Ureter (tissue), 1 donor: ENCODE measurements at places on chromosomes 11 and 22.
A peak's percentile ranks its signal among the peaks of the same experiment; 100 is the strongest.

GRCh38 chr11:15806217-15806616 is 550.1 kb downstream of the SOX6 start:
- DNase-seq, result no peak

DNA sequence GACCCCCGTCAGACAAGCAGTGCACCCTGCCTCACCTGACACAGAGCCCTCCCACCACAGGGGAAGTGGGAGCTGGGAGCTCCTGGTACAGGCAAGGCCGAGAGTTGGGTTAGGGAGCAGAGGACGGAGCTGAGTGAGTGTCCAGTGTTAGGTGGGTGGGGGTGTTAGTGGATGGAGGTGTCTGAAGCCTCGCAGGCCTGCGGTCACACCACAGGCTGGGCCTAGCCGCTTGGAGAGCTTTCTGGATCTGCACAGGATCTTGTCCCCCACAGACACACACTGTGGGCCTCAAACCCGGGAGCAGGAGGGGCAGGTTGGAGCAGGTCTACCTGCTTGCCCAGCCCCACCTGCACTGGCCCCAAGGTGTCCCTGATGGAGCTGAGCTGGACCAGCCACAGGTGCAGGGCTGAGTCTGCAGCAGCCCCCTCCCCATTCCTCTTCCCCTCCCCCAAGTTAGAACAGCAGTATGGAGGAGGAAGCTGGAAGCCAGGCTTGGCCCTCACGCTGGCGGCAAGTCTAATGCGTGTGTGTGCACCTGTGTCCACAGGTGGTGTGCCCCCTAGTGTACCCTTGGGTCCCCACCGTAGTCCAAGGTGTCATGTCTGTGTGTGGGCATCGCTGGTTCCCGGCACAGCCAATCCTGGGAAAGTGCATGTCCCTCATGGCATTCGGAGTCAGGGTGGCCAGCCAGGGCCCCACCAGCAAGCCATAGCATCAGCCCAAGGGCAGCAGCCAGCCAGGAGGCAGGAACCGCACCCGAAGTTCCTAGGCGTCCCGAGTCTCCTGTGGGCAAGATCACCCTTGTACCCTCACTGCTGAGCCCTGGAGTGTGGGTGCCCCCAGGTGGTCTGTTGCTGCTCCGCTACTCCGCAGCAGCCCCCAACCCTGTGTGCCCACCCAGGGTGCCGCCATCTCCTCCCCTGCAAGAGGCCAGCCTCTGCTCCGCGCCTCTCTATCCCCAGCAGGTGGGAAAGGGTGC is 2.0 kb upstream of the GATD1 start:
- DNase-seq, result no peak

- DNase-seq, result no peak
These were observed 73.5 kb downstream of the SC5D start for GRCh38 chr11:121366038-121366437.

- no peak for DNase-seq
These were observed 5.4 kb upstream of the VPS51 start for GRCh38 chr11:65090628-65091027.

DNA sequence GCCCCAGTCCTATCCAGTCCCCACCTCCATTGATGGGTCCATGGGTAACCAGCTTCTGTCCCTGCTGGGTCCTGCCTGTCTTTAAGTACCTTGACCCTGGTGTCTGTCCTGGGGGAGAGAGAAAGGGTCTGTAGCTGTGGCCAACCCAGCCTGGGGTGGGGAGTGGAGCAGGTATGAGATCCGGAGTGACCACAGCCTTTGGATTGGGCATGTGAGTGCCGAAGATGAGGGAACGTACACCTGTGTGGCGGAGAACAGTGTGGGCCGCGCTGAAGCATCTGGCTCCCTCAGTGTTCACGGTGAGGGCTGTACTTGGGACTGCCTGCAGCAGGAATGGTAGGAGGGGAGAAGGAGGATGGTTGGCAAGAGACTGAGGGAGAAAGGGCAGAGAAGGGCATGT is 5.2 kb downstream of the ROBO3 start:
- no peak for DNase-seq

DNA sequence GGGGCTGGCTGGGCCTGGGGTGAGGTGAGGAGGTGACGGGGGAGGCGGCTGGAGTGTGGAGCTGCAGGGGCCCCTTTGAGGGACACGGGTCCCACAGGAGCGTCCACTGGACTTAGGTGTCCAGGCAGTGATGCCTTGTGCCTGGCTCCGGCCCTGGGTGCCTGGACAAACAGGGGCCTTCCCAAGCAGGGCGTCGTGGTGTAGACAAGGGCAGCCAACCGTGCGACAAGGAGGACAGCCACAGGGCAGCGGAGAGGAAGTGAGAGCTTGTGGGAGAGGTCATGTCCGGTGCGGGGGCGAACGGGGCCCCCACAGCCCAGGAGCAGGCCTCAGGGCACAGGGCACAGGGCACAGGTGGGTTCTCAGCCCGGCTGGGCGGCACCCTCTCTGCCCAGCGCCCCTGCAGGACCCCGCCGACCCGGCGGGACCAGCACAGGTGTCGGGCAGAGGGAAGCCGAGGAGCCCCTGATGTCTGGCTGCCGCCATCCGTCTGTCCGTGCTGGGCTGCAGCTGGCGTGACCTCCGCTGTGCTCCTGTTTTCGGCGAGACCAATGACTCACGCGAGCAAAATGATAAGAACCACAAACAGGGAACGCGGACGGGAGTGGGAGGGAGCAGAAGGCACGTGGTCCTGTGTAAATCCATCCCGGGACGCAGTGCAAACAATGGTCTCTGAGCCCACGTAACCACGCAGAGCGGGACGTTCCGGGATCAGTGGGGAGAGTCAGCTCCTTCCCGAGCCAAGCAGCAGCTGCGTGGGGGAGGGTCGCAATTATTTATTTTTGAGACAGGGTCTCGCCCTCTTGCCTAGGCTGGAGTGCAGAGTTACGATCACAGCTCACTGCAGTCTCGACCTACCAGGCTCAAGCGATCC is 49.1 kb upstream of the A4GALT start:
- peak; percentile 83 for DNase-seq

- DNase-seq, result peak; percentile 62
These were observed at the start of gene PAMR1 for GRCh38 chr11:35525501-35526175. Gene PAMR1, minus strand, starts transcription at chr11:35525616. Its CDS starts 31 bp downstream, at chr11:35525585.

- no peak for DNase-seq
These were observed 73.0 kb upstream of the VPREB1 start for GRCh38 chr22:22171357-22172218.

- DNase-seq, result no peak
These were observed 44.9 kb downstream of the OSBPL5 start for GRCh38 chr11:3120071-3120792.

- DNase-seq, result no peak
These were observed 5.9 kb downstream of the ACP2 start for GRCh38 chr11:47242596-47243192.

GRCh38 chr22:44439356-44440223 is 58.4 kb downstream of the RTL6 start:
- DNase-seq, result no peak

DNA sequence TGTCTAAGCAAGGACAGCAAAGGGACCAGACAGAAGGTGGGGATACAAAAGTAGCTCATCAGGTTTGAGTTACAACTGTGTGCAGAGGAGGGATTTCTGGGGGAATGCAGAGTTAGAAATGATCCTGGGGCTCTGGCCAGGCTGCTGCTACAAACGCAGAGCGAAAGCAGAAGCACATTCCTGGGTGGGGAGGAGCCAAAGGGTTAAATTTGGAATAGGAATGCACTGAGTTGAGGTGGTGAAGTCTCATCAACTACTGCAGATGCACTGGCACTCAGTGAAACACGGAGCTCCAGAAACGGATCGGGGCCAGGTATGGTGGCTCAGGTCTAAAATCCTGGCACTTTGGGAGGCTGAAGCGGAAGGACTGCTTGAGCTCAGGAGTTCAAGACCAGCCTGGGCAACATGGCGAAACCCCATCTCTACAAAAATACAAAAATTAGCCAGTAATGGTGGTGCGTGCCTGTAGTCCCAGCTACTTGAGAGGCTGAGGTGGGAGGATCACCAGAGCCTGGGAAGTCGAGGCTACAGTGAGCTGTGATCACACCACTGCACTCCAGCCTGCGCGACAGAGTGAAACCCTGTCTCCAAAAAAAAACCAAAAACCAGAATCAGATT is 3.2 kb downstream of the CHKA start:
- no peak for DNase-seq

GRCh38 chr11:125123947-125124617 is 12.7 kb upstream of the TMEM218 start:
- DNase-seq, result peak; percentile 71

- no peak for DNase-seq
These were observed 12.3 kb downstream of the RELT start for GRCh38 chr11:73388265-73389133.

DNA sequence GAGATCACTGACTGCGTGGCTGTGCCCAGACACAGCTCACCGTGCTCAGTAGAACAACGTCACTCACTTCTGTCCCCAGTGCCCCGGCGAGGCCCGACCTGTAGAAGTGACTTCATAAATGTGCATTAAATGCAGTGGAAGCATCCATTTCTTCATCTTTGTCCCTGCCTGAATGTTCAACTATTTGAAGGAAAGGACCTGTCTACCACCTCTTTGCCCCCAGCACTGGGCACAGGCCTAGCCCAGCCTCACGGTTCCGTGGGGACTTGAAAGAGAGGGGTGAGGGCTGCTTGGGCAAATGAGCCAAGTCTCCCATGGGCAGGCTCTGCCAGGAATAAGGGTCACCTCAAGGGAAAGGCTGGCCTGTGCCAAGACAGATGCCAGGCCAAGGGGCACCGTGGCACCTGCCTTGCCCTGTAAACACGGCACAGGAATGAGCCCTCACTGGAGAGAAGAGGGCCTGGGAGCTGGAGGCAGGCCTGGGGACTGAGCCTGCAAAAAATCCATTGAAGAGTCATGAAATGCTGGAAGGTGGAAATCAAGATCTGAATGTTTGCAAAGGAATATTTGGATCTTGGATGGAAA is 845.3 kb downstream of the BRD1 start:
- no peak for DNase-seq

- DNase-seq, result no peak
These were observed 1.5 kb upstream of the SREBF2 start for GRCh38 chr22:41831383-41831782.

DNA sequence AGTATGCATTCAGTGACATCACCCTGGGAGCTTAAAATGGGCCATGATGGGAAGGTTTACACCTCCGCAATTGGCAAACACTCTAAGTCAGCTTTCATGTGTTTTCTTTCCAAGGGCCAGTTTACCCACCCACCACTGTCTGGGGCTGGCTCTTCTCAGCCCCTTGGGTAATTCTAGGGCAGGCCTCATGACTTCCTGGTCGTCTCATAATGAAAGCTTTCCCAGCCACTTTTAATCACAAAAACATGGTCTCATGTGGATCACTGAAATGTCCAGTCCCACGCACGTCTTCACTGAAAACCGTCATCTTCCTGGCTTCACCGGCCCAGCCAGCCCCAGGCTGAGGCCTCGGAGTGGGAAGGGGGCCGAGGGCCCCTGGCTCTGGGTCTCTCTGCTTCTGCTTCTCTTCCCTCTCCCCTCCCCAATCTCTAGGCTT is 58.5 kb upstream of the ANO1 start:
- no peak for DNase-seq

- DNase-seq, result no peak
These were observed 125.8 kb downstream of the MICAL2 start for GRCh38 chr11:12235947-12236743.

- no peak for DNase-seq
These were observed 91.8 kb downstream of the MRTFA start for GRCh38 chr22:40544758-40545157.

DNA sequence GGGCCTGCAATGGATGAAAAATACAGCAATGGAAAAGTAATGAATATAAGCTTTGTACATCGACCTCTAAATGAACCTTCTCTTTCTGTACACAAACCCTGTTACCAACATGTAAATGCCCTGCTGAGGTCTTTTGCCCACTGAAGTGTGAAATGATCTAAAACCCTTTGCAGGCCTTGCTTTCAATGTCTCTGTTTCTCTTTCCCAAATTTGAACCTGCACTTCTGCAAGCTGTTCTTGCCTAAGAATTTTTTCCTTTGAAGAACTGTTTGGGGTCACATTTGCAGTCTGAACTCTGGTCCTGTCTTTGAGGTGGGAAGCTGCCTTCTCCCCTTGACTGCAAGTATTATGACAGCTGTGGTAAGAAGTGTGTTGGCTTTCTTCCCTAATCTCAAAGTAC is 1237.1 kb downstream of the FAM181B start:
- no peak for DNase-seq

DNA sequence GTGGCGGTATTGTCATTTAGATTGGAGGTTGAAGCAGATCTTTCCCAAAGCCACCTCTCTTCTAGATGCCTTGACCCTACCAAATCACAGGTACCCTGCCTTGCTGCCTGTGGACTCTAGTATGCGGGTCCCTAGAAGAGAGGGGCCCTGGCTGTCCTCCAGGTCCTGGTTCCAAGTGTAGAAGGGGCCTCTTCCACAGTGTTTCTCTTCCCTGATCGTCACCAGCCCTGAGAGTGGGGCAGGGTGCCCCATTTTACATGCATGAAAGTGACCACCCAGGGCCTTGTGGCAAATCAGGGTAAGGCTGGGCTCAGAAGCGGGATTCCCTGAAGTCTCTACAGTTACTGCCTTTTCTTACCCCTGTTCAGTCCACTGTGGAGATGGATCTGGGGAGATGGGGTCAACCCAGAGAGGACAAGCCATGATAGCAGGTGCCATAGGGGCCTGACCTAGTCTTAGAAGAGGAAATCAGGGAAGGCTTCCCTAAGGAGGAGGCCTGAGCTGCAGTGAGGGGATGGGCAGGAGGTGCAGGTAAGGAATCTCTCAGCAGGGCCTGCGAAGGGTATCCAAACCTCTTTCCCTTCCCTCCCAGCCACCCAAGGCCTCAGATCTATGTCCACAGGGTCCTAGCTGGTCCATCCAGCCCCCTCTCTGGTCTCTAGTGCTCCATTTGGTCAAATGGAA is 1.2 kb upstream of the LRRC32 start:
- DNase-seq, result no peak
